GM04503 (cell line): ENCODE measurements at places on chromosomes 3 and 15.

- no peak for DNase-seq
These were observed 137.9 kb downstream of the TCF12 start for GRCh38 chr15:57056357-57056756.

DNA sequence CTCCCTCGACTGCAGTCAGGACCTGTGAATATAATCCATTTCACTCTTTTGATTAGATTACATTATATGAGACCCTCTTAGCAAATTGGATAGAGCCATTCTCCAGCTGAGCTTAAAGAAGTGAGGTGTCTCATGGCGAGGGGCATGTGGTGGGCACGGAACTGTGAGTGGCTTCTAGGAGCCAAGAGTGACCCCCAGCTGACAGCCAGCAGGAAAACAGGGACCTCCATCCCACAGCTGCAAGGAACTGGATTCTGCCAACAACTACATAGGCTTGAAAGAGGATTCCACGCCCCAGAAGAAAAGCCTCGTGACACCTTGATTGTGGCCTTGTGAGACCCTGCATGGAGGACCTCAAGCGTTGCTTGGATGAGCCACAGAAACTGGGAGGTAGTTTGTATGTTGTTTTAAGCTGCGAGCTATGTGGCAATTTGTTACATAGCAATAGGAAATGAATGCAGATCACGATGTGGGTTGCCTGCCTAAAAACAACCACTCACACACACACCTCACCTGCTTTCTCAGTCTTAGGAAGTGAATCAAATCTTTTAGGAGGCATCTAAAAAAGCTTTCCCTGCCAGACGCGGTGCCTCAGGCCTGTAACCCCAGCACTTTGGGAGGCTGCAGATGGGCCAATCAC, 84.2 kb upstream of the BHLHE40 start:
- no peak for DNase-seq

DNA sequence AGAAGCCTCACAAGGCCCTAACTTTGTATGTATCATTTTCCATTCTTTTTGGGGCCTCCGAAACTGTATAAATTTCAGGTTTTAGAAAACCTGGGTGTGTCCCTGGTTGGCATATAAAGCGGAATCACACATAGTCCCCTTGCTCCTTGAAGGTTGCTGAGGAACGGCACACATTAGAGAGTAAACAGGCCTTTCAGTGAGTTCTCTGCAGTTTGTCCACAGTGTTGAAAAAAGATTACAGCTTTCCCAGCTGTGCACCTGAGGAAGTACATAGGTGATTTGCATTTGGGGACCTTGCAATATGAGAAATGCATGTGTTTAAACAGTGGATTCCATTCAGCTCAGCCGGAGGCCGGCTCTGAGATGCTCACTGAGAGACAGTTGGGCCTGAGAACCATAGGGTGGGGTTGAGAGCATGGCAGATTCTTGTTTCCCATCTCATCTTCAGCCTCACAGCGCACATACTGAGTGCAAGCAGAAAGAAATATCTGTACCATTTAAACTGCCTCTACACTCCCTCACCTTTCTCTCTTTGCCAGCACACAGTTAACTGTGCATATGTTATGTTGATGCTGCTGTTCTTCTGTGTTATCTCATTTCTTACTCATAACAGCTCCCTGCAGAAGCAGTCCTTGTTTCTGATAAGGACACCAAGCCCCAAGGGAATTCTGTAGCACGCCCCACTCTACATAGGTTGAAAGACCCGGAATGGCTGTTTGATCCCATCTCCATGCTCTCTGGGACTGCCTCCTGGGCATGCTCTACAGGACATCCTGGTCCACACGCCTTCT, 60.4 kb downstream of the BOC start:
- DNase-seq: no peak

GRCh38 chr3:195011231-195011834, 259.6 kb downstream of the XXYLT1 start:
- DNase-seq: no peak

GRCh38 chr15:69609176-69609575, 156.6 kb downstream of the RPLP1 start:
- DNase-seq: no peak

DNA sequence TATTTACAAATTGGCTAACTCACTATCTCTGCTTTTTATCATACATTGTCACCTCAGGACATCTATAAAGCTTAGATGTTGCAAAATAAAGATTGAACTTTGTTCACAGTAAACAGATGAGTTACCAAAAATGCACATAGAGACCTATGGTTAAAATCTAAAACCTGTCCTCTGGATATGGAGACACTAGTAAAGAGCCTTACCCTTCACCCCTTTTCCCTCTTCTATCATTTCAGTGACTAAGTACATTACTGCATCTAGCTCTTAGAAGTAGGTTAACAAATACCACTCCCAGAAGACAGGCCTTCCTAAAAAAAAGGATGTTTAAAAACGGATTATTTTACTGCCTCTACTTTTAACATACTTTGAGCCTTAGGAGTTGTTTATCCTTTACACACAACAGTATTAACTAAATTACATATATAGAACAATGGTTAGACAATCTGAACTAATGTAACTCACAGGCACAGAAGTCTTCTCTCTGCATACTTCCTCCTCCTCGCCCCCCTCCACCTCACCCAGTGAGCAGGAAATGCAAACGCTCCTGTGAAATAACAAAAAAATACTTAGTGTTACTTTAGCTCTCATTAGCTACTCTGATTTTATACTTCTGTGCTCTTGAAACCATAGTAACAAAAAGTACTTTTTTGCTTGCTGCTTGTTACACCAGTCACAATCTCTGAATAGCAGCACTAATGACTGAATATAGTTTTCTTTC, 23.3 kb downstream of the IREB2 start:
- no peak for DNase-seq

GRCh38 chr15:31474059-31474868, 147.6 kb downstream of the KLF13 start:
- no peak for DNase-seq

- DNase-seq: no peak
These were observed 835.6 kb downstream of the IGSF11 start for GRCh38 chr3:118199044-118199443.

DNA sequence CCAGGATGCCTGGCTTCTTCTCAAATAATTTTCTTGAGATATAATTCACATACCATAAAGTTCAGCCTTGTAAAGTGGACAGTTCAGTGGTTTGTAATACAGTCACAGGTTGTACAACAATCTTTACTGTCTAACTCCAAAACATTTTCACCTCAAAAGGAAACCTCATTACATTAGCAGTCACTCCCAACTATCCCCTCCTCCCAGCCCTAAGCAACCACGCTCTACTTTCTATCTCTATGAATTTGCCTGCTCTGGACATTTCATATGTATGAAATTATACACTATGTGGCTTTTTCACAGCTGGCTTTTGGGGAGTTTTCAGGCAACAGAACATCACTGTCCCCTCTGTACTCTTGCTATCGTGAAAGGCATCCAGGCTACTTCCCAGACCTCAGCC, 17.5 kb downstream of the TGM5 start:
- DNase-seq: no peak

DNA sequence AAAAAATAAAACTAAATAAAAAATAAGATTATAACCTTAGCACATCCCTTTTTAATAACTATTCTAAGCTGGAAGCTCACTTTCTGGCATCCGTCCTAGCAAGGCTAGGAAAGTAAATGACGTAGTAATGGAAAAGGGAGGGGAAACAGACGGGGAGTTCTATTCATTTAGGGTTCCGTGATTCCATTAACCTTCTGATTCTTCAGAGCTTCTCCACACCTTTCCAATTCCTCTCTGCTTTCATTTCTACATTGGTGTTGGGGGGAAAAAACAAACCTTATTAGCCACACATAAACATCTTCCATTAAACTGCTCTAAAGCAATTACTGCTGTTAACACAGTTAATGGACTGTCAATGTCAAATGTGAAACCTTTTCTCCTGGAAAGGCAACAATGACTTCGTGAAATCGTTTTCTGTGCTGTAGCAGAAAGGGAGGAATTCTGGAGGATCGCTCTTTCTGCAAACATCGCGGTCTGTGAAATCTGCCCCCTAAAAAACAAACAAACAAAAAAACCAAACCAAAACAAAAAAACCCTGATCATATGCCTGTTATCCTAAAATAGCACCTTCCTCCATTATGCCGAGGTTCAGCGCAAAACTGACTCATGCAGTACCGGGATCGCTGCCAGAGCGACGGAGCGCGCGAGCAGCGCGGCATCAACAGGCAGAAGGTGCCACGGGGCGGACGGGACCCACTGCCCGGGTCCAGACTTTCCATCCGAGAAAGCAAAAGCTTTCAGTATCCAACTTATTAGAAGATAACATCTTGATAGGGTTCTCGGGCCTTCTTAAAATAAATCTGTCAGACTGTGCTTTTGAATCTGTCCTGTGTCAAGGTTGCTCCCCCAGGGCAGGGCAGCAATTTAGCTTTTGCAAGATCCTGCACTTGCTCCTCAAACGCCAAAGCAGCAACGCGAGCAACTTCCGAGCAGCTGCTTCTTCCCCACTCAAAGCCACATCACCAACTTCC, 156.2 kb downstream of the FGF12 start:
- no peak for DNase-seq

DNA sequence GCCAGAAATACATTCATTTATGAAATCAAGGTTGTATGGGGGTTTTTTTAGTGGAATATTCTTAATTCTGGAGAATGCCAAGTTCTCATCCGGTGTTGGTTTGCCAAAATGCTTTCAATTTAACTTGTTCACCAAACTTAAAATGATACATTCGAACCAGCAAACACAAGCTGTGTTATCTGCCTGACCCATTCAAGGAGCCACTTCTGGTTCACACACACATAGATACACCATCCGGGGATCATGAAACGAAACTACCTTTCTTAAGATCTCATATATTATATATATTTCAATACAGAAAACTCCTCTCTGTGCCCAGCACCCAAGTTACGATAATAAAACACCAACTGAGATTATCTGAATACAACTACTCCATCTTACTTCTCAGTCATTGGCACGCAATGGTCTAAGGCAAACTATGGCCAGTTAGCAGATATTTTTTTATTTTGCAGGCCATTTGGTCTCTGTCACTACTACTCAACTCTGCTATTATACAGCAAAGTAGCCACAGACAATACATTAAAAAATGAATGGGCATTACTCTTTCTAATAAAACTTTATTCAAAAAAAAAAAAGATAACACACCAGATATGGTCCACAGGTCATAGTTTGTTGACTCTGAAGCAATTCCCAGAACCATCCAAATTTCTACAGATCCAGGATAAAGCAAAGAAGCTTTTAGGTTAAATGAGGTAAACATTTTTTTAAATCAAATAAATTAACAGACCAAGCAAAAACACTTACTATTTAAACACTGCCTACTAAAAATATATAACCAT, 89.6 kb downstream of the TBL1XR1 start:
- DNase-seq: no peak

DNA sequence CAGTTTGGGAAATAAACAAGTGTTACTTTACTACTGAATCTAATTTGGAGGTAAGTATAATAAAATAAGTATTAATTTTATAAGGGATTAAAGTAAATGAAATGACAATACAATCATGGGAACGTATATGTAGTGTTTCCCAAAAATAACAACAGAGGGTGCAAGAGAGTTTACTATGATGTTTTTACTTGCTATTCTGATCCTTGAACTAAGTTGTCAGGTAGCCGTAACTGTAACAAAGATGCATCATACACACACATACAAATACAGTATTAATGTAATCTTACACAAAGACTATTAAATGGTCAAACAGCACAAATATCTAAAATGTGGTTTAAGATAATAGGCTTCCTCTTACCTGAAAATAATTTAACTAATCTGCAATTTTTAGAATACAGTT, 311.4 kb downstream of the TBC1D5 start:
- DNase-seq: no peak

DNA sequence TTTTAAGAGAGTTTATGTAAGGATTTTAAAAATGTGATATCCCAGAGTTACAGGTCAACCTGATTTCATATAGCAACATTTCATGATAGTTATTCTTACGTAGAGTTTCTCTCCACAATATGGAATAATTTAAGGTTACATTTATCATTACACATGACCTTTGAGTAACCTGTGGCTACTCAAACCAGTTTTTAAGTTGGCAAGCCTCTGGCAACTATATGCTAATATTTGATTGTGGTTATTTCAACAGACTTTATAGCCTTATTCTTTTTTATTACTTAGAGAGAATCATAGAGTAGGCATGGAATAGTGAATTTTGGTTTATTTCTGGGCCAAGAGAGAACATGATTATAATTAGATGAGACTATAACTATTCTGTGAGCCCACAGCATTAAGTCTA, 504.9 kb downstream of the NLGN1 start:
- DNase-seq: no peak

GRCh38 chr3:46609212-46609721, 3.1 kb upstream of the FAM240A start:
- no peak for DNase-seq

GRCh38 chr15:77195586-77195985, 124.7 kb upstream of the TSPAN3 start:
- no peak for DNase-seq

DNA sequence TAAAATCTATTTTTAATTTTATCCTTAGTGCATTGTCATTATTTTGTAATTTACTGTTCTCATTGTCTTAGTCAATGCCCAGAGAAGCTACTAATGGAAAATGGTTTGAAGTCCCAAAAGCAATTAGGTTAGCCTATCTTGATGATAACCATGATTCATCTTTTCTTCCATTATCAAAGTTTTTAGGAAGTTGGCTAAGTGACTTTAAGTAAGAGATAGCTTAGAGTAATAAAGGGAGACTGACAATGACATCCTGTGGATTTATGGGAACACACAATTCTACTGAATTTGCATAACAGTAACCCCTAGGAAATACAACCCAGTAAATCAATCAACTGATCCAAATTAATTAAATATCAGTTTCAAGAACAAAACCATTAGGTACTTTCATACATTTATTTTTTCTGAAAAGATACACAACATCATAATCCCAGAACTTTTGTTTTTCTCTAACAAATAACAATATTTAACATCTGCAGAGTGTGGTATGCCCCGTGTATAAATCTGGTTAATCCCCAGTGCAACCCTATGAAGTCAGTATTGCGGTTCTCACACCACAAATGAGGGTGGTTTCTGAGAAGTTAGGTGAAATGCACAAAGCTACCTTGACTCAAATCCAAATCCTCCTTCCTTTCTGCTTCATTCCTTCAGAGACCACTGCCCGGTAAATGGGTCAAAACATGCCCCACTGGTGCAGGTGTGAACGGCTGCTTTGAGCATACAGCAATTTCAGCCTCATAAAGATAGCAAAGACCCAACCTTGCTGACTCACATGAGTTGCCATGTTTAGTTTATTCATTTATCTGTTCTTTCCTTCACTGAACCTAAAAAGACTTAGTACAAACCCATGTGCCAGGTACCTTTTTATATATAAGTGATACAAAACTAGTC, 202.1 kb downstream of the TBL1XR1 start:
- DNase-seq: no peak

GRCh38 chr3:194654443-194654842, 17.5 kb downstream of the LSG1 start:
- no peak for DNase-seq

DNA sequence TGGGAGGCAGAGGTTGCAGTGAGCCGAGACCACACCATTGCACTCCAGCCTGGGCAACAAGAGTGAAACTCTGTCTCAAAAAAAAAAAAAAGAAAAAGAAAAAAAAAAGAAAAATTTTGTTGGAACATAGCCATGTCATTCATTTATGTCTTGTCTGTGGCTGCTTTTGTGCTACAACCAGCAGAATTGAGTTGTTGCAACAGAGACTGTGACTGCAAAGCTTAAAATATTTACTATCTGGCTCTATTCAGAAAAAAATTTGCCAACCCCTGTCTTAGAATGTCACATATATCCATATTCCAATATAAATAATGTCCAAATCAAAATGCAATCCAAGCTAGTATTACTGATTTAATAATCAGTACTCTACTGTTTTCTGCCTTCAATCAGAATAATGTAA, 25.1 kb downstream of the CD80 start:
- no peak for DNase-seq

GRCh38 chr15:101556273-101556672, 66.8 kb upstream of the PCSK6 start:
- DNase-seq: no peak
